ENCODE measurements at places on chromosomes 6 and 20.

DNA sequence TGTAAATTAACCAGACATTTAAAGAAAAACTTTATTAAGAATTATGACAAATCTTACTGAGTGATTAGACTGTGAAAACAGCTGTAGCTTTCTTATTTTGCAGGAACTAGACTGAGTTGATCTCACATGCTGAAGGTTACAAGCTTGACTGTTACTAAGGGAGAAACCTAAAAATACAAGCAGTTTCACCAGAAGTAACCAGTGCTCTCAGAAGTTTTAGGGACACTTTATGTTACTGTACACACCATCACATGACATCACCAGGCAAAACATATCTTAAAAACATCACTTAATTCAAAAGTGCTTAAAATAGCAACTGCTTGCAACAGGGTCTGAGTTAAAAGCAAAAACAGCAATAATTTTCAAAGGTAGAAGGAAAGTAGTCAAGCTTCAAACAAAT lies 5.4 kb downstream of the FBXO30 start:
- DNase-seq = no peak

GRCh38 chr20:2042400-2042799 lies 48.5 kb upstream of the PDYN start:
- no peak for DNase-seq

DNA sequence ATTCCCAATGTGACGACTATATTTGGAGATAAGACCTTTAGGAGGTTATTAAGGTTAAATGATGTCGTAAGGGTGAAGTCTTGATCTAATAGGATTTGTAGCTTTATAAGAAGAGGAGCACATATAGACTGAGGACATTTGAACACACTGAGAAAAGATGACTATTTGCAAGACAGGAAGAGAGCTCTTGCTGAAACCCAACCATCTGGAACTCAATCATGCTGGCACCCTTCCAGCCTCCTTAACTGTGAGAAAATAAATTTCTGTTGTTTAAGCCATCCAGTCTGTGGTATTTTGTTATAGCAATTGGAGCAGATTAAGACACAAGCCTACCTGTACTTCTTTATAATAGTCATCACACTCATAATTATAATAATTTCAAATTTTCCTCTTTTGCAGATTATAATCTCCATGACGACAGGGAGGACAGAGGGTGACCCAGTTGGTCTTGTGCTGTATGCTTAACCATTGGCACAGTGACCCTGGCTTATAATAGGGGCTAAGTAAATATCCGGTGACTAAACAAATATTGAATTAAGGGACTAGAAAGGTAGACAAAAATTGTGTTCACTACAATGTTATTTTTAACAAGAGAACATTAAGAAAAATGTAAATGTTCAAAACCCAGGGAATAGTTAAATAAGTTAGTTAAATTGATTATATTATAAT lies 206.4 kb upstream of the HDDC2 start:
- DNase-seq = no peak

- DNase-seq = no peak
These were observed 1.5 kb downstream of the ID4 start for GRCh38 chr6:19838442-19839236.

- DNase-seq = no peak
These were observed 159.5 kb downstream of the JARID2 start for GRCh38 chr6:15405129-15406068.

GRCh38 chr6:13011612-13012146 lies 295.1 kb downstream of the PHACTR1 start:
- no peak for DNase-seq

GRCh38 chr20:23048283-23049200 lies 930 bp downstream of the THBD start:
- DNase-seq = no peak

DNA sequence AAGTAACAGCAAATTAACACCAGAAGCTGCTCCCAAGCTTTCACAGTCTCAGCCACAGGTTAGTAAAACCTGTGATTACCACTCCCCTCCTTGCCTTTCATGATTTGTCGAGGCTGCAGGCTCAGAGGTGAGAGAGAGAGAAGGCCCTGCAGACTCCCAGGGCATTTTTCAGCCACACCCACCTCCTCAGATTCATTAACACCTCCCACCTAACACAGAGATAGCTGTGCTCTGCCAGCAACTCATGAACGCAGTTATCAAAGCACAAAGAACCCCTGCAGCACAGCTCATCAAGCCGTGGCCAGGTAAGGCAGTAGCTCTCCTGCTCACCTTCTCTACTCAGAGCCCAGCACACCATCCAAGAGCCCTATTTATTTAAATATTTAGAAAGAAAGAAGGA lies 27.1 kb downstream of the F13A1 start:
- no peak for DNase-seq

GRCh38 chr6:124927806-124928205 lies 34.4 kb upstream of the RNF217 start:
- no peak for DNase-seq

DNA sequence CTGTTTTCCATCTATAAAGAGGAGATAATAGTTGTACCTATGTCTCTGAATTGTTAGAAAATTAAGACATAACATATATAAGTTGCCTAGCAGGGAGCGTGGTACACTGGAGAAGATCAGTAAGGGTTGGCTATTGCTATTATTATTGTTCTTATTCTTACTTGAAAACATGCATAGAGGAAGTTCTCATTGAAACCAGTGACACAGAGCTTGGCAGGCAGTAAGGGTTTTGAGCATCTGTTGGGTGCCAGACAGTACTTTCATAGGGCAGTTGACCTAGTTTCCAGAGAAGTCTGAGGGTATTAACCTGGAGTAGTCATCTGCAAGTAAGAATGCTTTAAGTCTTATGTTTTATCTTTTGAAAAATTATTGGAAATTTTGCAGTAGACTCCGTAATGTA lies 13.3 kb upstream of the SGK1 start:
- DNase-seq = no peak

- no peak for DNase-seq
These were observed 192.9 kb downstream of the SYNDIG1 start for GRCh38 chr20:24662322-24662721.

GRCh38 chr6:106530502-106530901 lies 98.8 kb downstream of the RTN4IP1 start:
- no peak for DNase-seq

GRCh38 chr6:13814938-13815575 lies 700 bp upstream of the MCUR1 start:
- DNase-seq = no peak

GRCh38 chr20:21920211-21920610 lies 214.7 kb downstream of the PAX1 start:
- DNase-seq = no peak

- DNase-seq = no peak
These were observed 9.5 kb downstream of the NKX2-2 start for GRCh38 chr20:21504323-21504722.

GRCh38 chr6:27592481-27593199 lies 119.7 kb upstream of the ZNF184 start:
- DNase-seq = no peak

- no peak for DNase-seq
These were observed 2.4 kb downstream of the SOX18 start for GRCh38 chr20:64047046-64047389.

DNA sequence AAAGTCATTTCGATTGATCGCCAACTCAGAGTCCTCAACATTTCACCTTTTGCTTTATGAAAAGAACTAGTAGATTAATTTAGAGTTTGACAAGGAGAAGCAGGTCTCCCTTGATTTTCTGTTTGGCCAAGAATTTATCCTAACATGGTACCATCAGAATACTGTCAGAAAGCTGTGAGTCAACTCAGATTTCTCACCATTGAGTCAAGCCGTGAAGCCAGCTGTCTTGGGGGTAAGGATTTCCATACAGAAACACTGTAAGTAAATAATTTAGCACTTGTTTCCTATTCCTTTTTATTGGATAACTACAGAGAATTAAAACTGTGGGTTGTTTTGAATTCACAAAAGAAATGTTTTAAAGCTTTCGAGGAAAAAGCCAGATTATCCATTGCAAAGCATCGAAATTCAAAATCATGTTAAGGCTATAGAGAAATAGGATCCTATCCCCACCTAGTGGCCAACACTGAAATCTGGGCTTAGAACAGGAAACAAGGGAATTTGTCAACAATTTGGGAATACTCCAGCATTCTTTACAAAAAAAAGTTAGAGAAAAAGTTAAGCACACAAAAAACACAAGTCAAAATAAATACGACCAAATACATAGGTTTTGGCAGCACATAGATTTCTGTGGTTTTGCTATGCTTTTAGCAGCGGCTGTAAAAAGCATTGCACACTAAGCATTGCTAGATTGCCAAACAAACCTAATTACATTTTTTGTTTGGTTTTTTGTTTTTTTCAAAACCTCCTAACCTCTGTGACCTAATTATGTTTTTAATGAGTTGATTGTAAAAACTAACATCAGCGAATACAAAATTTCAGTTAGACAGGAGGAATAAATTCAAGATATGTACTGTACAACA lies 44.2 kb downstream of the COL11A2 start:
- no peak for DNase-seq

DNA sequence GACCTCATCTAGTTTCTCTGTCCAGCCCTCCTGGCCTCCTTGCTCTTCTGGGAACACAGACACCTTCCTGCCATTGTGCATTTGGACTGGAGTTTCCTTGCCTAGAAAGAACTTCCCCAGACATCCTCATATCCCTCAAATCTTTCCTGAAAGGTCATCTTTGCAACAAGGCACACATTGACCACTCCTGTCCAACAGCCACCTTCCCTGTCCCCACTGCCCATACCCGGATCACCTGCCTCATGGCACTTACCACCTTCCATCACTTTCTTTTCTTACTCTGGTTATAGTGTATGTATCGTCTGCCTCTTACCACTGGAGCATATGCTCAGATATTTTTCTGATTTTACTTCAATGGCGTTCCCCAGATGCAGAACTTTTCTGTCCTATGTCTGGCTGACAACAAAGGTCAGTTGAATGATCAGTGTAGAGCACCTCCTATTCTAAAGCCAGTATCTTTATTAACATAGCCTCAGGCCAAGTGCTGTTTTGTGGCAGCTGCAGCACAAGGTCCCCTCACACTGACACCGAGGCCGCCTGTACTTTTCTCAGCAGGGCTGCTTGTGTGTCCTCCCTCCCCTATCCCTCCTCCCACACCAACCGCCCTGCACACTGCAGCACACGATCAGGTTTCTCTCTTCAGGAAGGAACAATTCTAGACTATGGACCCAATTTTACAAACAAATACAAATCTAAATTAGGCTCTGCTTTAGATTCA lies 4.1 kb downstream of the HLA-C start:
- DNase-seq = no peak

DNA sequence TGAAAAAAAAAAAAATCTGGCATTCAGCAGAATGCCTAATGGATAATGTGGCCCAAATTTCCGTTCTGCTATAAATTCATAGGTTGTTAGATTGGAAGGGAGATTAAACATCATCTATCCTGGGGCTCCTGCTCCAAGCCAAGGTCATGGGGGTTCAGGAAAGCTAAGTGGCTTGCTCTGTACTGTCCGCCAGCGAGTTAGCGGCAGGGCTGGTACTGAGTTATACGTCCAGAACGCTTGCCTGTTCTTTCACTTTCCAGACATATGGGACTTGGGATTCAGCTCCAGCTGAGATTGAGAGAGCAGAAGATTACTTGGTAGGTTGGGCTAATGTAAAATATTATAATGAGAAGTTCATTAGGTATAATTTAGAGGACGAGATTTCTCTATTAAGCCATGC lies 858 bp downstream of the RWDD1 start:
- no peak for DNase-seq

DNA sequence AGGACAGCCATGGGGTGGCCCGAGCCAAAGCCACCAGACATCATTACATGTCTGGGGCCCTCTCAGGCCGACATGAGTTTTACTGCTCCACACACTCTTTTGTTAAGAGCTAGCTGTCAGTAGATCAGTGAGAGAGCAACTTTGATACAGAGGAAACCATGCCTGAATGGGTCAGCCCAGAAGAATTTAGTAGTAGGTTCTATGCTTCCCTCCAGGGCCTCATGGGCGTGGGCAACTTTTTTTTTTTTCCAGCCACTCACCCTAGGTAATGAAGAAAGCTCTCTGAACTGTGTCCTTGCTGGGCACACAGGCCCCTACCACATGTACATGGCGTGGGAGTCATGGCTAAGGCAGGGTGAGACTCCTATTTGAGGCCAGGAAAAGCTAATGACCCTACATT lies 38.8 kb downstream of the HLA-F start:
- DNase-seq = no peak

GRCh38 chr6:169530752-169531123 lies 171.1 kb downstream of the WDR27 start:
- no peak for DNase-seq

- no peak for DNase-seq
These were observed 85.7 kb upstream of the F13A1 start for GRCh38 chr6:6405997-6406714.

DNA sequence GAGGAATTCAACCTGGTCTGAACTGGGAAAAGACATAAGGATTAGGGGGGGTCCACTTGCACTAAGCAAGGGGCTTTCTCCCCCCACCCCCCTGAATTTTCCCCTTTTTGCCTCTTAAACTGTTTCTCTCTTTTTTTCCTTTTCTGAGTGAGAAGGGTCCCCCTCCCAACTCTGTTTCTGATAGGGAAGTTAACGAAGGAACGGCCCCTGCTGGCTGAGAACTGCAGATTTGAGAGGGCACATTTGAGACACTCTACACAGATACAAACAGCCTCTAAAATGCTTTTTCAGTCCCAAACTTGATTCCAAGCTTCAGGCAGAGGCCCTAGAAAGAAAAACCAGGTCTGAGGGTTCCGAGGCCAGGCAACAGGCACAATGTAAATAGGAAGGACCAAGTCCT lies 91.7 kb downstream of the JARID2 start:
- no peak for DNase-seq

DNA sequence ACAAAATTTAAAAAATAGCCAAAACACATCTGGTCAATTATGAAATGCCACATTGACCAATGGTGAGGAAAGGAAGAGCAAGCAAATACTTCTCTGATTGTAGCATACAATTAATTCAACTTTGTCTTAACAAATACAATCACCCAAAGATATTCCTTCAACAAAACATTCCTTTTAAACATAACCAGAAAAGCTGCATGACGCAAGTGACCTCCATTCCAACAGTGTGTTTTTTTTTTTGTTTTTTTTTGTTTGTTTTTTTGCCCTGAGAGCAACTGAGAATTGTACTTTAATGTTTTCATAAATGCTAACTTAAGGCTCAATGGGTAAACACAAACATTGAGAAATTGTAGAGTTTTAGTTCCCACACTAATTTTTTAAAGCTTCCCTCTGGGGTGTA lies 184.4 kb downstream of the PTPRK start:
- no peak for DNase-seq

- DNase-seq = no peak
These were observed 66.3 kb upstream of the CD93 start for GRCh38 chr20:23152308-23152892.

DNA sequence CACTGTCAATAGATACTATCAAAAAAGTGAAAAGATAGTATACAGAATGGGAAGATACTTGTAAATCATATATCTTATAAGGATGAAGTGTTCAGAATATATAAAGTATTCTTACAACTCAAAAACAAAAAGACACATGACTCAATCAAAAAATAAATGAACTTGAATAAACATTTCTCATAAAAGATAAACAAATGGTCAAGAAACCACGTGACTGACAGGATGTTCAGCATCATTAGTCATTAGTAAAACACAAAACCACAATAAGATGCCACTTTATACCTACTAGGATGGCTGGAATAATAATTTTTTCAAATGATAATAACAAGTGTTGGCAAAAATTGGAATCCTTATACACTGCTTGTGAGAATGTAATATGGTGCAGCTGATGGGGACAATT lies 729.1 kb upstream of the HS3ST5 start:
- no peak for DNase-seq
